Stomach (tissue), 19 donors: ENCODE measurements at places on chromosomes 6 and 20. TPM values are rescaled to one million over a fixed set of nuclear protein-coding genes. Genes with fewer than 3 reads are reported as not detected.

GRCh38 chr20:13436530-13436929 is 202.2 kb downstream of the TASP1 start:
- no peak overlapping the region for H3K27ac ChIP-seq
- H3K4me1 ChIP-seq: no peaks in the 10 kb centered on the region
- peaks cover 14% of the 10 kb centered on the region for H3K36me3 ChIP-seq
- DNase-seq: no peak

DNA sequence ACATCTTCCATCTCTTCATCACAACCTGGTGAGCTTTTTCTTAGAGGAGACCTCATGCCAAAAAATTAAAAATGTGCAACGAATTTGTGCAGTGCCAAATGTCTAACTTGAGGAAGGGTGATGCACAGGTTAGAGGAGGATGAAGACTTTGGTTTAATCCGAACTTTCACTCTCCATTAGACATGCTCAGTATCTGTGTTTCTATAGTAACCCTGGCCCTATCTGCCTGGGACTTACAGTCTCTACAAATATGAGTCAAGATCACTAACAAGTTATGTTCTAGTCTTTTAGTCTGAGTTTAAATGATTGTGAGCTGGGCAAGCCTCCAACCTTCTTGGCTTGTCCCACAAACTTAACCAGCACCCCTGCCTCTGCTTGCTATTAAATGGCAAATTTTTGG is 377.0 kb downstream of the BMP2 start:
- no peaks in the 10 kb centered on the region for H3K4me1 ChIP-seq
- no peak overlapping the region for H3K27ac ChIP-seq
- H3K36me3 ChIP-seq: no peaks in the 10 kb centered on the region
- H3K27me3 ChIP-seq: no peaks in the 10 kb centered on the region

GRCh38 chr6:142845624-142846458 is 99.1 kb downstream of the HIVEP2 start:
- peaks cover 23% of the 10 kb centered on the region for H3K4me1 ChIP-seq
- no peaks in the 10 kb centered on the region for H3K36me3 ChIP-seq
- H3K4me3 ChIP-seq: peak overlapping the region; percentile 23
- H3K27me3 ChIP-seq: no peaks in the 10 kb centered on the region

DNA sequence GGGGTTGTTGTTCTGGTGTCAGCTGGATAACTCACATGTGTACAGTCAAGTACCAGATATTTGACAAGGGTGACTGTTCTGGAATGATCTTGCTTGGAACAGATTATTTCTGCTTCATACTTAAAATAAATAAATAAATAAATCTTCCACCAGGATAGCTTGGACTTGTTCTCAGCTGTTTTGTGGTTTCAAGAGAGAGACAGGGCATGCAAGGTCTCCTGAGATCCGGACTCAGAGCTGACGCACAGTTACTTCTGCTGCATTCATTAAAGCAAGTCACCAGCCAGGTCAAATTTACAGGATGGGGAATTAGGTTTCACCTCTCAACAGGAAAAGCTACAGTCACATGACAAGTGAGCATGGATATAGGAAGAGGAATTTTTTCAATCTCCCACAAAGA is 285.0 kb upstream of the SPTLC3 start:
- H3K27ac ChIP-seq: no peak overlapping the region
- no peak overlapping the region for H3K4me3 ChIP-seq
- no peaks in the 10 kb centered on the region for H3K27me3 ChIP-seq
- DNase-seq: no peak
- H3K36me3 ChIP-seq: no peaks in the 10 kb centered on the region
- H3K4me1 ChIP-seq: no peaks in the 10 kb centered on the region

Gene HTR1E
- total RNA-seq: not detected

Gene SSTR4
- total RNA-seq: not detected

Gene SRC
- 75.8 TPM for total RNA-seq

Gene GLP1R
- 3.5 TPM for total RNA-seq

DNA sequence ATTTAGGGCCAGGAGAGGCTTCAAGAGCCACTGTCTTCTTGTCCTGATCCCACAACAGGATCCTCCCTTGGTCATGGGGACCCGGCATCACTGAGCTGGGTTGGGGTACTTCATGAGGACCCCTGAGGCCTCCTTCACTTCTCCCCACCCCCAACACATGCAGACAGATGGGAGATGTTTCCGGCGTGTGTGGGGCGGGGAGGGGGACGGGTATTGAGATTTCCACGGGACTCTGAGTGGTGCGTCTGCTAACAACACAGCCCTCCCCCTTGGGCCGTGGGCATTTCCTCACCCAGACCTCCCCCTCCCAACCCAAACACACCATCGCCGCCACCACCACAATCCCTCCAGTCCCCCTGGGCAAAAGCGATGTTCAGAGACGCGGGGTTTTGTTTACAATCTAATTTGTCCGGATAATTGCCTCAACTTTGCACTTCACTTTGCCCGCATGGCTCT is 906 bp upstream of the FOXP4 start:
- H3K27ac ChIP-seq: peak overlapping the region; percentile 87
- H3K27me3 ChIP-seq: peaks cover 44% of the 10 kb centered on the region
- no peaks in the 10 kb centered on the region for H3K36me3 ChIP-seq
- no peak for DNase-seq
- peak overlapping the region; percentile 95 for H3K4me3 ChIP-seq

GRCh38 chr6:67190733-67191132 is 1444.3 kb upstream of the ADGRB3 start:
- no peak for DNase-seq
- H3K27me3 ChIP-seq: no peaks in the 10 kb centered on the region
- H3K4me1 ChIP-seq: no peaks in the 10 kb centered on the region
- no peak overlapping the region for H3K4me3 ChIP-seq

Gene KCNS1
- not detected for total RNA-seq

DNA sequence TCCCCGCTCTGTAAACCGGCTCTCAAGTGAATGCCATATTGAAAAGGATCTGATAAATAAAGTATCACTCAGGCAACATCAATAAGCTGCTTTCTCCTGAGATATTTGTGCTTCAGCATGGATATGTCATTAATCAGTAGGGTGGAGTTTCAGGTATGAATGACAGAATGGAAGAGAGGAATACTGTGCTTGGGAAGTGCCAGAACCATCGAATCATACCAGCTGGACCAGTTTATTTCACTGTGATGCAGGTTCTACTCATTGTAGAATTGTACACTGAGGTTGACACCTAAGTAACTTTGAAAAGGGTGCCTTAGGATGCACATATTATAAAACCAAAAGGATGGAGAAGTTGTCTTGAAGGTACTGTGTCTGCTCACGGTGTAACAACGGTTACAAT is 17.9 kb upstream of the TBC1D7 start:
- no peaks in the 10 kb centered on the region for H3K27me3 ChIP-seq
- no peak for DNase-seq
- no peaks in the 10 kb centered on the region for H3K36me3 ChIP-seq
- H3K4me3 ChIP-seq: no peak overlapping the region
- H3K27ac ChIP-seq: no peak overlapping the region
- no peaks in the 10 kb centered on the region for H3K4me1 ChIP-seq

DNA sequence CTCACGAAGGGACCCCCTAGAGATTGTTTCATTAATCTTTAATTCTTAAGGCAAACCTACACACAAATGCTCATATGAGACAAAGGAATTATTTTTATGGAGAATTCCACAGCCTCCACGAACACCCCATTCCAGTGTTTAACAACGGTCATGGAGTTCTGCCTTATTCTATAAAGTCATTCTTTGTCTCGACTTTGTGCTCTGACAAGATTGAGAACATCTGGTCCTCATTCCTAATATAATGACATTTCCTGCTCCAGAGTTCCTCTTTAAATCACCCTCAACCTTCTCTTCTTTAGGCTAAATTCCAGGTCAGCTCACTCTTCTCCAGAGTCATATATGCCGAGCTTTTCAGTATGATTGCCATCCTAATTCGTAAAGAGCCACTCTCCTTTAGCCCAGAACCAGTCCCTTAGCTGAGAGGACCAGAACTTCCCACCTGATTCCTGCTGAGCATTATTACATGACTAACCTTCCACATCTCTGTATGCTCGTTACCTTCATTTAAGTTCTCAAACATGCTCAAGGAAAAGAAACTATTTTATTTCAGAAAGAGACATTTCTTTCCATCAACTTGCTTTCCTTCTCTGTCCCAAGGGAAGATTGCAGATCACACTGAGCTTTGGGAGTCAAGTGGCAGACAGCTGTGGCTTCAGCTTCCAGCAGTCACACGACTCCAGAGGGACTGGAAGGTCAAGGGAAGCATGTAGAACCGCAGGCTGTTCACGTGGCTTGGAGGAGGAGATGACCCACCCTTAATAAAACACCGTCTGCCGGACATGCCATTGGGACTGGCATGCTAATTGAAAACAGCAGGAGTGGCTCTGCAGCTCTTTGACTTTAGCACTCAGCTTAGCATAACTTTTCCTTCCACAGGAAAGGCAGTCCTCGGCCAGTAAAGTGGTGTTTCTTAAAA is 467.1 kb upstream of the HSF2 start:
- no peak overlapping the region for H3K27ac ChIP-seq
- peak; percentile 42 for DNase-seq
- H3K4me3 ChIP-seq: no peak overlapping the region
- H3K27me3 ChIP-seq: no peaks in the 10 kb centered on the region

GRCh38 chr6:113496166-113496565 is 361.0 kb upstream of the MARCKS start:
- DNase-seq: no peak
- no peaks in the 10 kb centered on the region for H3K27me3 ChIP-seq
- H3K36me3 ChIP-seq: no peaks in the 10 kb centered on the region

DNA sequence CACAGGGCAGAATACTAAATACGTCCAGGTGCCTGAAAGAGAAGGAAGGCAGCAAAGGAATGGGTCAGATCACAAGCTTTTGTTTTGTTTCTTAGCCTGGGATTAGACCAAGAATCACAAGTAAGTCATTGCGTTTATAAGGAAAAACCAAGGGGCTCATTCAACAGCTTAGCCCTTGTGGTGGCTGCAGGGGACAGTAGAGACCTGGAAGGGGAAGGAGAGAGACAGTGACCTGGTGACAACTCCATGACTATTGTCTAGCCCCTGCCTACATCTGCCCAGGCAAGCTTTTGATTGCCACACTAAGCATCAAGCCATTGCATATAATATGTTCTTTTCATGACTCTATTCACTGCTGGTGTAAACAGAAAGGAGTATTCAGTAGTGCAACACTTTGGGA is 30.2 kb upstream of the TBC1D7 start:
- DNase-seq: no peak
- H3K4me1 ChIP-seq: peaks cover 26% of the 10 kb centered on the region
- no peak overlapping the region for H3K4me3 ChIP-seq
- H3K27me3 ChIP-seq: no peaks in the 10 kb centered on the region
- H3K27ac ChIP-seq: no peak overlapping the region
- H3K36me3 ChIP-seq: no peaks in the 10 kb centered on the region

Gene PACSIN1
- not detected for total RNA-seq

Gene MUC21
- total RNA-seq: 4.9 TPM

Gene SNX9
- total RNA-seq: 48.5 TPM

GRCh38 chr20:44151621-44152416 is 35.2 kb downstream of the JPH2 start:
- H3K4me1 ChIP-seq: no peaks in the 10 kb centered on the region
- H3K27ac ChIP-seq: peak overlapping the region; percentile 68
- no peaks in the 10 kb centered on the region for H3K36me3 ChIP-seq
- no peaks in the 10 kb centered on the region for H3K27me3 ChIP-seq
- DNase-seq: no peak

- peak; percentile 75 for DNase-seq
- H3K4me3 ChIP-seq: peak overlapping the region; percentile 91
- no peaks in the 10 kb centered on the region for H3K27me3 ChIP-seq
- peak overlapping the region; percentile 98 for H3K27ac ChIP-seq
- peaks cover 79% of the 10 kb centered on the region for H3K4me1 ChIP-seq
- H3K36me3 ChIP-seq: no peaks in the 10 kb centered on the region
These were observed 2.0 kb downstream of the TRAM2 start for GRCh38 chr6:52574709-52575501.

Gene TAB2
- 15.6 TPM for total RNA-seq

- H3K4me3 ChIP-seq: no peak overlapping the region
- H3K27me3 ChIP-seq: no peaks in the 10 kb centered on the region
- peaks cover 4% of the 10 kb centered on the region for H3K4me1 ChIP-seq
- no peak overlapping the region for H3K27ac ChIP-seq
- H3K36me3 ChIP-seq: peaks cover 1% of the 10 kb centered on the region
These were observed 139.1 kb upstream of the LAMP5 start for GRCh38 chr20:9375221-9375681.

- no peaks in the 10 kb centered on the region for H3K27me3 ChIP-seq
- no peak for DNase-seq
- H3K4me3 ChIP-seq: no peak overlapping the region
- no peaks in the 10 kb centered on the region for H3K4me1 ChIP-seq
- no peaks in the 10 kb centered on the region for H3K36me3 ChIP-seq
These were observed 29.0 kb downstream of the RTN4IP1 start for GRCh38 chr6:106600329-106600728.

Gene IGF2R
- total RNA-seq: 70.5 TPM

DNA sequence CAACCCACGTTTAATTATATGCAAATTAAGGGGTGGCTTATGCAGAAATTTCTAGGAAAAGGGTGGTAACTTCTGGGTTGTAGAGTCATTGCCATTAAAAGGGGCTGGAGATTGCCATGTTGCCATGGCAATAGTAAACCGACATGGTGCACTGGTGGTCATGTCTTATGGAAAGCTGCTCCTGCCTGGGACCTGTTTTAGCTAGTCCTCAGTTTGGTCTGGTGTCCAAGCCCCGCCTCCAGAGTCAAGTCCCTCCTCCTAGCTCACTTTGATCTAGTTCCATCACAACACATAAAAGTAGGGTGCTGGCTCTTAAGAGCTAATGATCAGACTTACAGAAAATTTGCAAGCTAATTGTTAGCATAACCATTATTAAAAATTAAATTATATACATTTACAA is 5.3 kb downstream of the SLC22A2 start:
- no peaks in the 10 kb centered on the region for H3K27me3 ChIP-seq
- no peak overlapping the region for H3K4me3 ChIP-seq
- no peak for DNase-seq
- H3K27ac ChIP-seq: no peak overlapping the region

Gene GNMT
- not detected for total RNA-seq
